ENCODE measurements at places on chromosomes 1 and 21.

DNA sequence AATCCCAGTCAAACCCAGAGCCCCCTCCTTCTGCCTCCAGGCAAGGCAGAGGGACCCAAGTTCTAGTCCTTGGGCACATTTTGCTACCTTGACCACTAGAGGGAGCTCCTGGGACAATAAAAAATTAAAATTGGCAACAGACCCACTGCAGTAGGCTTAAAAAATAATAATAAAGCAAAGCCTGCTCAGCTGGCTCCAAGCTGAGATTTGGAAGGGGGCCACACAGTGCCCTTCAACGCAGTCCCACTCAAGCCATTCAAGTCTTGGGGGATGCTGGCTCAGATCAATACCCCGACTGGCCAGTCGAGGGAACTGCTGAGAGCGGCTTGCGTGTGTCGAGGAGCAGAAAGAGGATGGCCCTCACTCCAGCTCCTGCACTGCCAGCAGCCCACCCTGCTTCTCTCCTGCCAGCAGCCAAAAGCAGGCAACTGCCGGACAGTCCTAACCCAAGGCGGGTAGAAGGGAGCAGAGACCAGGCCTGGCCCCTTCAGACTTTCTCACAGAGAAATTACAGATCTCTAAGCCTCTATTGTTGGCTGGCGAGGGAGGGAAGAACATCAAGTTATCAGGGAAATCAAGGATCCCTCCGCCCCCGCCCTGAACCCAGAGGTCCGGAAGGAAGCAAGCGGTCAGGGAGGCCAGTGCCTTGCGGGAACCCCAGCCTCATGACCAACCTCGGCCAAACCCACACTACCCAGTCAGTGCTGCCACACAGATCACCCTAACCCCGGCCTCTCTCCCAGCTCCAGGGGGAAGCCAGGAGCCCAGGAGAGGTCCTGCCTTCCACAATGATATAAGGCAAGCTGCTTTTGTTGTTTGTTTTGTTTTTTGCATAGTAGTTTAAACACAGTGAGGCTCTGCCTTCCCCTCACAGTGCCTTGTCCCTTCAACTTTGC is 4.9 kb upstream of the ALDH4A1 start:
- DNase-seq = peak; percentile 68

DNA sequence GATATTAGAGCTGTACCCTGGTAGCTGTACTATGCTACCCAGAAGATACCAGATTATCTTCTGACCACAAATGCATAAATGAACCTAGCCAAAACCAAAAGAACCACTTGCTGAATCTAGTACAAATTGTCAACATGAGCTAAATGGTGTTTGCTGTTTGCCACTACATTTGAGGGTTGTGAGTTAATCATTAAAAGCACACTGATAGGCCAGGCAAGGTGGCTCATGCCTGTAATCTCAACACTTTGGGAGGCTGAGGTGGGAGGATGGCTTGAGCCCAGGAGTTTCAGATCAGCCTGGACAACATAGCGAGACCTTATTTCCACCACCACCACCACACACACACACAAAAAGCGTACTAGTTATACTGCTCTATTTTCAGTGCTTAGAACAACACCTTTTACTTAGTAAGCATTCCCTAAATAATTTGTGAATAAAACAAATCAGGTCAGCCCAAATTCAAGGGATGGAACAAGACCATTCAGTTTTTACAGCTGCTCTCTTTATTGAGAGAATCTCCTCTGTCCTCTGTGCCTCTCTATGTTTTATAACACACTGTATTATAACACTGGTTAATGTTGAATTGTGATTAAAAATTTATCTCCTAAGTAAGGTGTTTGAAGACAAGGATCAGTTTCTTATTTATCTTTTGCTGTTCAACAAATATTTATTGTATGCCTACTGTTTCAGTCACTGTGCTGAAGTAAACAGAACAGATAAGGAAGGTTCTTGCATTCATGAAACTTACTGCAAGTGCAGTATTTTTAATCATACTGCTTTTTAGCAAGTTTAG is 44.0 kb downstream of the MAGI3 start:
- no peak for DNase-seq

GRCh38 chr1:224458996-224459395 is 24.4 kb upstream of the WDR26 start:
- DNase-seq = no peak

- no peak for DNase-seq
Measured at GRCh38 chr1:188295157-188295556, 1466.4 kb downstream of the PLA2G4A start.

GRCh38 chr1:39898648-39899603 is 2.8 kb downstream of the MYCL start:
- DNase-seq = peak; percentile 99
